HCT116 (cell line): ENCODE measurements at places on chromosomes 1 and 21. TPM values are rescaled to one million over a fixed set of nuclear protein-coding genes. Genes with fewer than 3 reads are reported as not detected.

DNA sequence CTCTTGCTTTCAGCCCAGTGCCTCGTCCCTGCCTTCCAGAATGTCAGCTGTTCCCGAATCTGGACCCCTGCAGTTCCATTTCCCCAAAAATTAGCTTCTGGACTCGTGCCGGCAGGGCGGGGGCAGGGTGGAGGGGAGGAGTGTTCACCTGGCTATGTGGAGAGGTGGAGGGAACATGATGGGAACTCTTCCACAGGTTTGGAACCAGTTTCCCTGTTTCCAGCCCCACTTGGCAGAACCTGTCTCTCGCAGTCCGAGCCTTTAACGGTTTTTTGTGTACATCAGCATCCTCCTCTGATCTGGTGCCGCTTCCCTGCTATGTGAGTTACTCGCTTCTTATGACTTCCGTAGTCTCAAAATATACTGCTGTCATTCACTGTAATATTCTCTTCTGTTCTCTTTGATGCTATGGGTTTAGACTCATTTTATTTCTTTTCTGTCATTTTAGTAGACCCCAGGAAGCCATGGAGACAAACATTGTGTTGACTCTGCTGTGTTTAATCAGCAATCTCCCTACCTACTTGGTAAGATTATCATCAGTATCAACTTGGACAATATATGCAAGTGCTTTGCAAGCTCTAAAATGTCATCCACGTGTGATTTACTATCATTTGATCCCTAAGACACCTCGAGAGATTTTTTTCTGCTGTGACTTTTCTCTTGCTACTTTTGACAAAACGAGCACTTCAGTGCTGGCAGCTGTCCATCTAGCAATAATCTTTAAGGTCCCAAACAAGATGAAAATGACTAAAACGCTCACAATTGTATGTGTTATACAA is 33.3 kb upstream of the HNRNPU start:
- no peak for DNase-seq

DNA sequence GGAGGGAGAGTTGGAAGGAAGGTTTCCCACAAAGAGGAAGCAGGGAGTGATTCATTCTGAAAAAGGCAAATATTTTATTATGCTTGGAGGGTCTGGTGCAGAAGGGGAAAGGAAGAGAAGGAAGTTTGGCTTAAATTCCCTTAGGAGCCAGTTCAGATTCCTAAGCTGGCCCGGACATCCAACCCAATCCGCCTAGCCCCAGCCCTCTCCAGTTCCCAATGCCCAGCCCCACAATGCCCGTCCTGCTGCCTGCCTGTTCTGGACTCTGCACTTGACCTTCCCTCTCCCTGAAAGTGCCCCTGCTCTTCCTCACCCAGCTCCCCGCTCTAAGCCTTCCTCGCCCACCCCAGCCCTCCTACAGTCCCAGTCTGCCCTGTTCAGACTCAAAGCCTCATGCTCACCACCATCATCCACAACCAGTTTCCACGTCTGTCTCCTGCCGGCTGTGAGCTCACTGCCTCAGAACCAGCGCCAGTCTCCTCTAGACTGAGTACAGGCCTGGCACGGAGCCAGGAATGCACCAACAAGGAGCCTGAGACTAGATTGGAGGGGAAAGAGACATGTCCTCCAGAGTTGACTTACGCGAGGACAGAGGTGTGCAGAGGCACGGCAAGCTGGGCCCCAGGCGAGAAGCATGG is 18.9 kb downstream of the CAPN2 start:
- no peak for DNase-seq

Gene PEAR1
- 10.8 TPM for total RNA-seq

DNA sequence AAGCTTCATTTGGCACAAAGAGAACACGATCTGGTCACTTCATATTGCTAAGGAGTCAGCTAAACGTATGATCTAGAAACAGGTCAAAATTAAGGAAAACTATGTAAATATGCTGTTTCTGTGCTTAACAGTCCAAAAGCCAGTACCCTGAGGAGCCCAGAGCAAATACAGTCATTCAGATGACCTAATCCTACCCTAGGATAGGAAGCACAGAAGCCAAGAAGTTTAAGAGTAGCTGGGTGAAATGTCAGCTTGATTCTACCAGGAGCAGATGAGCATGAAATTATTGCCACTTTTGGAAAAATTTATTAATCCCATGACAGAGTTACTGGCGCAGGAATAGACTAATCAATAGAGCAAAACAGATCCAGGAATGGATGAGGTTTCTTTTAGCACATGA is 18.3 kb downstream of the SORT1 start:
- DNase-seq, result no peak

DNA sequence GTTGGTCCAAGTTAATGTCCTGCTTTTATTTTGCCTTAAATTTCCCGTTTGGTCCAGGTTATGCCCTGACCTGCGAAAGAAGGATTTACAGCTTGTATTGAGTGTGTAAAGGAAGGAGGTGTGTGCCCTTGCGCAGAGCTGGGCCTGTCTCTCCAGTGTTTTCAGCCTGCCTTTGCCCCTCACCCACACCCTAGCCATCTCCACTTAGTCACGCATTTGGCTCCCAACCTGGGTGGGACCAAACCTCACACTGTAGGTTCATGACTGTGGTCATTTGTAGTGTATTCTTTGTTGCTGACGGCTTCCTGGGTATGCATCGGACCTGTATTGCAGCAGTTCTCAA is 572 bp upstream of the SRSF10 start:
- DNase-seq, result peak; percentile 75

Gene SMIM1
- total RNA-seq, result 5.5 TPM

- no peak for DNase-seq
Measured at GRCh38 chr21:29056538-29057050, 16.9 kb downstream of the CCT8 start.

GRCh38 chr1:203077956-203078355 is 7.9 kb downstream of the MYOG start:
- no peak for DNase-seq

- DNase-seq, result no peak
Measured at GRCh38 chr1:86868477-86868876, 45.4 kb downstream of the SELENOF start.

Gene APCS
- total RNA-seq, result 0.42 TPM

DNA sequence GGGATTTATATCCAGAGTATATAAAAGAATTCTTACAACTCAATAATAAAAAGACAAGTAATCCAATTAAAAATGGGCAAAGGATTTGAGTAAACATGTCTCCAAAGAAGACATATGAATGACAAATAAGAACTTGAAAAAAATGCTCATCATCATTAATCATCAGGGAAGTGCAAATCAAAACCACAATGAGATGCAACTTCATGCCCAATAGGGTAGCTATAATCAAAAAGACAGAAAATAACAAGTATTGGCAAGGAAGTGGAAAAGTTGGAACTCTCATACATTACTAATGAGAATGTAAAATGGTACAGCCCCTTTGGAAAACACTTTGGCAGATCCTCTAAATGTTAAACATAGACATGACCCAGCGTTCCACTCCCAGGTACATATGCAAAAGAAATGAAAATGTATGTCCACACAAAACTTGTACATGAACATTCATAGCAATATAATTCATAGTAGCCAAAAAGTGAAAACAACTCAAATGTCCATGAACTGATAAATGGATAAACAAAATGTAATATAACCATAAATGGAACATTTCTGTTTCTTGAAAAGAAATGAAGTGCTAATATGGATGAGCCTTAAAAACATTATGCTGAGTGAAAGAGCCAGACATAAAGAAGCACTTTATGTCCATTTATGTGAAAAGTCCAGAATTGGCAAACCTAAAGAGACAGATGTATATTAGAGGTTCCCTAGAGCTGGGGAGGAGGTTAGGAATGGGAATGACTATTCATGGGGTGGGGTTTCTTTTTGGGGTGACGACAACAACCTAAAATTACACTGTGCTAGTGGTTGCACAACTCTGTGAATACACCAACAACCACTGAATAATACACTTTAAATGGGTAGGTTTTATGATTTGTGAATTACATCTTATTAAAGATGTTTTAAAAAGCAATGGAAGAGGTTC is 259.7 kb downstream of the RHOU start:
- DNase-seq, result no peak

GRCh38 chr1:58896246-58897183 is 112.7 kb upstream of the JUN start:
- no peak for DNase-seq

DNA sequence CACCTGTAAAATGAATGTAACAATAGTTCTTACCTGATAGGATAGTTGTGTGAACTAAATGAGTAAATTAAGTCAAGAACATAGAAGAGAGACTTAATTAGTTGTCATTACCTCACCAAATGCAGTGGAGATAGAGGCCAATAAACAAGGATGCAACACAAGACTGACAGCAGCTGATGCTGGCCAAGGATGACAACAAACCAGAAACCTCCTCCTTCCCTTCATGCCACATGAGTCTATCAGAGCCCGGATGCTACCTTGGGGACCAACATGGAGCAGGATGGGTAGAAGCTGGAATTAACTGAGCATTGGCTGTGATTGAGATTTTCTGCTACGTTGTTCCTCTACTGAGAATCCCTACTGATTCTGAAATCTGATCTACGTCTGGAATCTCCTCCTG is 30.3 kb upstream of the USP1 start:
- no peak for DNase-seq

DNA sequence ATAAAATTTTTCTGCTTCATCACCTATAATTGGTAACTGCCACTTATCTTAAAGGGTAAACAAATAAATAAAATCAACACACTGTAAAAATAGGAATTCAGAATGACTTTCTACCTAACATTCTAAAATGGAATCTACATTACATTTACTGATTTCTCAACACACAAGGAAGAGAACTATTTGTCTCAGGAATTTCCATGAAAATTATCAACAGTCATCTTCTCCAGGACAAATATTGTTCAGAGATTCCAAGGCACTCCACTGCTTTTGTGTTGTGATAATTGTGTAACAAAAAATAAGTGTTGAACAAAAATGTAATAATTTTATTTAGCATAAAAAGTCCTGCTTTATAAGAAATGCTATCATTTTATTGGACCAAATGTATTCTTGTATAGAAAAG is 7.3 kb downstream of the ODF2L start:
- DNase-seq, result no peak

GRCh38 chr1:153494976-153495535 is 34.6 kb upstream of the S100A7 start:
- DNase-seq, result peak; percentile 56

Gene DIP2A
- 39.9 TPM for total RNA-seq

DNA sequence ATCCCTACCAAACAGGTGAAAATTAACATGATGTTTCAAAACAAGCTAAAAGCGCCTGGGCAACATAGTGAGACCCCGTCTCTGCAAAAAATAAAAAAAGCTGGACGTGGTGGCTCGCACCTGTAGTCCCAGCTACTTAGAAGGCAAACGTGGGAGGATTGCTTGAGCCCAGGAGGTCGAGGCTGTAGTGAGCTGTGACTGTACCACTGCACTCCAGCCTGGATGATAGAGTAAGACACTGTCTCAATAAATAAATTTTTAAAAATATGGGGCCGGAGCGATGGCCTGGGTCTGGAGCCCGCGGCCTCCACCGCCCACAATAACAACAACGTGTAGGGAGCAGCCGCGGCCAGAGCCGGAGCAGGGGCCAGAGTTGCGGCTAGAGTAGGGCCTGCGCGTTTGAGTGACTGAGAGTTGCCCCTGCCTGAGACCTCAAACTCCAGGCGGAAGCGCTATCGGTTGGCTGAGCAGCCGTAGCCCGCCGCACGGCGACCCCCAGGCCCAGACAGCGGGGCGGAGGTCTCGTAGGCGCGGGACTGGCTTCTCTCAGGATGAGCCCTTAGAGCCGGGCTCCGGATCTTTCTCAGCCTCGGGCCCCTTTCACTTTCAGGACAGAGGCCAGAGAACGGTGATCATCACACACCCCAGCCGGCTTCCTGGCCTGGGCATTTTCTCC is 41.4 kb downstream of the ZMYM1 start:
- no peak for DNase-seq

GRCh38 chr21:41891132-41891531 is 12.0 kb upstream of the PRDM15 start:
- no peak for DNase-seq

GRCh38 chr1:218349348-218350034 is 4.4 kb downstream of the TGFB2 start:
- DNase-seq, result no peak

Gene FCGR3A
- total RNA-seq, result 0.17 TPM

Gene TAL1
- 0.05 TPM for total RNA-seq

DNA sequence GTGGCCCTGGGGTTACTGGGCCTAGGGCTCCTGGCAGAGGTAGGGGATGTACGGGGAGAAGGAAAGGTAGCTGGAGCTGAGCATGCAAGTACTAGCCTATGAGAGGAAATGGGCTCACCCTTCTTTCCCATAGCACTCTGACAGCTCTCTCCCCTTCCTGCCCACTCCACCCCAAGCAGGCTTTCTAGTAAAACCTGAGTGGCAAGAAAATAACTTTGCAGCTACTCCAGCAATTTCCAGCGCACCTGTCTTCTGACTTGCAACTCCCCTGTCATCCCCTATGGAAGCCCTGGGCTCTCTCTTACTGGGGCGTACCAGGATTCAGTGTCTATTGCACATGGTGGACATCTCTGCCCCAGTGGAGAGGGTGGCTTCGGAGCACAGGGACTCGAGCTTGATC is 6.7 kb upstream of the IVL start:
- DNase-seq, result no peak

Gene RAD54L
- total RNA-seq, result 28.9 TPM

DNA sequence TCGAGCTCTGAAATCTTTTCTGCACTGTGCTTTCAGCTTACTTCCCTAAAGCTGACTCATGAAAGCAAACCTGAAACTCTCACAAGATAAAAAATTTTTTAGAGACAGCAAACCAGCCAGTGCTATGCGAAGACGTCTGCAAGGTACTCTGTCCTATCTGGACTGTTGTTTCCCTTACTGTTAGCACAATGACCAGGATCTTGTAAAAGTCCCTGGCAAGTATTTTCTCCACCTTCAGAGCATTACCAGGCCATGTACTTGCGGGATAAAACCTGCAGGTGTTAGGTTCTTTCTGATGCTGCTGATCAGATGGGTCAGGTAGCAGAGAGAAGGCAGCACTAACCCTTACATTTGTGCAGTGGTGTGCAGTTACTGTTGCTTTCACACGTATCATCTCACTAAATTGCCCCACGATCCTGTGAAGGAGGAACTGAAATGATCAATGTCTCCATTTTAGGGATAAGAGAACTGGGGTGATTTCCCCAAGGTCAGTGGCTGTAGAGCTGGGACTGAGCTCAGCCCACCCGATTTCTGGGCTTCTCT is 56.6 kb downstream of the PLXNA2 start:
- no peak for DNase-seq

GRCh38 chr1:63326106-63326472 is 3.7 kb downstream of the FOXD3 start:
- DNase-seq, result no peak

GRCh38 chr21:45353200-45353599 is 51.8 kb upstream of the COL18A1 start:
- DNase-seq, result no peak

GRCh38 chr1:109613361-109614147 is 5.9 kb downstream of the GNAT2 start:
- DNase-seq, result no peak

DNA sequence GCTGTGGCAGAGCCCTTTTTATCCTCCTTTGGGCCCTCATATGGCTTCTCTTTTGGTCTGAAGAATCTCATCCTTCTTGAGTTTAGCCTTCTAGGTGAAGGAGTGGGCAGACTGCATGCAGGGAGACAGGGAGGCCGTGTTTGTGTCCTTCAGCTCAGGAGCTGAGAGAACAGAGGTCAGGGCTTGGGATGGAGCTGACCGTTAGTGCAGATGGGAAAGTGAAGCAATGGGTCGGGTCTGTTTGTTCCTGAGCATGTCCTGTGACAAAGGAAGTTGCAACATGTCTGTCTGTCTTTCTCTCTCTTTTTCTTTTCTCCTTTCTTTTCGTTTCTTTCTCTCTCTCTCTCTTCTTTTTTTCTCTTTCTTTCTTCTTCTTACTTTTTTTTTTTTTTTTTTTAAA is 14.9 kb downstream of the MAPKAPK2 start:
- DNase-seq, result no peak
